ENCODE measurements at places on chromosomes 3 and 15.

- no peak for DNase-seq
These were observed 978.1 kb upstream of the ALCAM start for GRCh38 chr3:104388619-104389018.

DNA sequence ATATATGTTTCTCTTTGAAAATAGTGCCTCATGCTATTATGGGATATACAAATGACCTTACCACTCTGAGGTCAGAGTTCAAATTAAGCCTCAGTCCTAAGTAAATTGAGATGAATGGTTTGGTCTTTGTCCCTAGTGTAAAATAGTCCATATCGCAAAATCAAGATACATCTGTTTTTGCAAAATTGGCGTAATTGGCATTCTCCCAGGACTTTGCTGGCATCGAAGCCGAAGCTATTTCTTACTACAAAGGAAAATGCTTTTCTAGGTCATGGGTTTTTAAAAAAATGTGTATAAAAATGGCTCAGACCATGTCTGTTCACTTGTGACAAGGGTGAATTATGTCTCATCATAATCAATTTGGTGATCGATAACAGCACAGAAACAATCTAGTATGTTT lies 25.9 kb downstream of the ROBO2 start:
- no peak for DNase-seq

- DNase-seq = no peak
These were observed 7.0 kb downstream of the SMAD3 start for GRCh38 chr15:67072442-67072841.

DNA sequence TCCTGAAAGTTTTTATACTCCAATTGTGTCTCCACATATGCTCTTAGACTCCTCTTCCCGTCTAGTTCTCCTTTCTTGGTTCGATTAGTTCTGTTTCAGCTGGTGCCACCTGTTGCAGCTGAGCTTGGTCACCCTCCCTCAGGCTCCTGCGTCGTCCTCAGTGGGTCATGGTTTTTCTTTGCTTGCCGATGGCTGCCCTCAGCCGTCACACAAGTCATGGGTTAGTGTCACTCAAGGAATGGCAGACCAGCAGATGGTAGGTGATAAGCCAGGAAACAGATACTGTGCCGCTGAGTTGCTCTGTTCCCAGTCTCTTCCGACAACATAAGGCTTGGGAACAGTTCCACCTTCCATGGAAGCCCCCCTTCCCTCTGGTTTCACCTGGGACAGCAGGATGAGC lies 109.9 kb downstream of the IGF1R start:
- no peak for DNase-seq

GRCh38 chr3:77506384-77506783 lies 466.5 kb downstream of the ROBO2 start:
- DNase-seq = no peak

- no peak for DNase-seq
These were observed 15.1 kb downstream of the PLSCR5 start for GRCh38 chr3:146589899-146590508.
